ENCODE measurements at places on chromosomes 13 and 19.

- no peak for DNase-seq
Measured at GRCh38 chr19:58009666-58010301, 7.2 kb upstream of the ZNF606 start.

DNA sequence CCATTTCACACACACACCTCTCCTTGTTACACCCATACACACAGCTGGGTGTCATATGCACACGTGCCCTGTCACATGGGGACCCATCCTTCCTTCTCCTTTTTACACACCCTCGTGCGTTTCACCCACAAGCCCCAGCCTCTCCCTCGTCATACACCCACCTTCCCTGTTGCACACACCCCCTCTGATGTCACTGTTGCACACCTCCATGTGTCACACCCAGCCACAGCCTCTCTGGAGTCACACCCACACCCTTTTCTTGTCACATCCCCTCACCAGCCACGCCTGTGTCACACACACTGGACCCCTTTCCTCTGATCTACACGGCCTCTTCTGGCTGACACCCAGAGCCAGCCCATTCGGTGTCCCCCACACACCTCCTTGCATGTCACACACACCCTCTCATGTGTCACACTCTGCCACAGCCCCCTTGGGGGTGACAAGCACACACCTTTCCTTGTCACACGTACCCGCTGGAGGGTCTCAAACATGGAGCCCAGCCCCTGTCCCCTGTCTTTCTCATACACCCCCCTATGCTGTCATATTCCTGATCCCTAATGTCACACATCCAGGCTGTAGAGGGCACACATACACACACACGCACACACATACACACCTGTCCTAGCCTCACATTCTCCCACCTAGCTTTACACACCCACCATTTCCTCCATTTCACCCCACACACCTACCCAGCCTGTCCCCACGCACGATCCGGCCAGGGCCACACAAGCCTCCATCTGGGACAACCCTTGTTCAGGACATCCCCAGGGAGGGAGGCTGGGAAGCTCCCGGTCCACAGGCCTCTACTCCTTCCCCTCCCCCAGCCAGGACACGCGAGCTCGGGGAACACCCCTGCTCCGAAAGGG, 1.4 kb downstream of the NOVA2 start:
- DNase-seq: peak; percentile 44

- DNase-seq: no peak
Measured at GRCh38 chr13:79502859-79503468, 22.0 kb downstream of the NDFIP2 start.

GRCh38 chr13:25384758-25385410, 13.1 kb downstream of the ATP8A2 start:
- DNase-seq: no peak

- no peak for DNase-seq
Measured at GRCh38 chr13:100460266-100460665, 128.3 kb downstream of the GGACT start.

GRCh38 chr13:74907788-74908187, 574.2 kb downstream of the TBC1D4 start:
- no peak for DNase-seq

DNA sequence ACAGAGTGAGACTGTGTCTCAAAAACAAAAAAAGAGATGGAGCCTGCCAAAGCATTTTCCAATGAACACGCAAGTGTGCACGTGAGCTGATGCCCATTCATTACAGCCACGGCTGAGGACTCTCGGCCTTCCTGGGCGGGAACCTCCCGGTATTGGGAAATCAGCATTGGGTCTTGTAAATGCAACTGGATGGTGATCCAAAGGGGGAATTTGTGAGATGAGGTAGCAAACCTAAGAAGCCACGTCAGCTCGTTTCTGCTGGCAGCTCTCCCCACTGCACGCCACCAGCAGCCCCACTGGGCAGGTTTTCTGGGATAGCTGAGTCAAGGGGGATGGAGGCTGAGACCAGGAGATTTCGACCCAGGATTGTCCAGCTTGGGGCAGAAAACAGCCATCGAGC, 11.5 kb downstream of the C13orf46 start:
- DNase-seq: no peak

GRCh38 chr13:49220036-49220855, at the start of gene MLNR:
TSS of gene MLNR (plus strand) at chr13:49220338. CDS start at chr13:49220338, 0 bp downstream.
- DNase-seq: no peak

- peak; percentile 66 for DNase-seq
Measured at GRCh38 chr19:44003461-44004009, 778 bp downstream of the ZNF230 start.

Measured in NB4 (cell line).